Sigmoid colon (tissue), 7 donors: ENCODE measurements at places on chromosomes 7 and 10. TPM values are rescaled to one million over a fixed set of nuclear protein-coding genes. Genes with fewer than 3 reads are reported as not detected.
A peak's percentile ranks its signal among the peaks of the same experiment; 100 is the strongest.

- no peak for DNase-seq
Measured at GRCh38 chr7:142770661-142771352, at the start of gene PRSS2. PRSS2 (plus strand) TSS chr7:142770970; CDS start chr7:142770983, 13 bp downstream.

GRCh38 chr10:128484041-128484440 lies 357.8 kb upstream of the MKI67 start:
- DNase-seq, result peak; percentile 20

GRCh38 chr10:31945392-31945791 lies 16.8 kb upstream of the ARHGAP12 start:
- no peak for DNase-seq

GRCh38 chr10:60123172-60123571 lies 216.8 kb upstream of the CCDC6 start:
- no peak for DNase-seq

LIPJ gene
- 0.16 TPM for total RNA-seq

WDFY4 gene
- total RNA-seq, result 4.2 TPM
